Left colon (tissue), 2 donors: ENCODE measurements at places on chromosomes 3 and 15. TPM values are rescaled to one million over a fixed set of nuclear protein-coding genes. Genes with fewer than 3 reads are reported as not detected.
A peak's percentile ranks its signal among the peaks of the same experiment; 100 is the strongest.

ZNF662 gene
- 7.7 TPM for total RNA-seq

CASR gene
- total RNA-seq, result 0.31 TPM

CCDC191 gene
- total RNA-seq, result 3.4 TPM

GP9 gene
- 0.39 TPM for total RNA-seq

DNA sequence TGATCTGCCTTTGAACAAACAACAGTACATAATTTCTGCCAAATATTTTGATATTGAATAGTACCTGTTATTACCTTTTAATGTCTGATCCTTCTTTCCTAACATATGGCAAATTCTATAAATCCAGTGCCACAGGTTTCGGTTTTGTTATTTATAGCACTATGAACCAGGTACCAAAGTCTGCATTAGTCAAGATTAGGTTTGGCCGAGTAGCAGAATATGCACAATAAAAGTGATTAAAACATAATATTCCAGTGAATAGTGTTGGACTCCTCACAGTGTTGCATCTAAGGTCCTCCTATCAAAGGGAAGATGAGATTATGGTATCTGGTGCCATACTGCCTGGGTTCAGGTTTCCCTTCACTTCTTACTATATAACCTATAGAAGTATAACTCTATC, 599.0 kb downstream of the ZPLD1 start:
- no peak for DNase-seq

DNA sequence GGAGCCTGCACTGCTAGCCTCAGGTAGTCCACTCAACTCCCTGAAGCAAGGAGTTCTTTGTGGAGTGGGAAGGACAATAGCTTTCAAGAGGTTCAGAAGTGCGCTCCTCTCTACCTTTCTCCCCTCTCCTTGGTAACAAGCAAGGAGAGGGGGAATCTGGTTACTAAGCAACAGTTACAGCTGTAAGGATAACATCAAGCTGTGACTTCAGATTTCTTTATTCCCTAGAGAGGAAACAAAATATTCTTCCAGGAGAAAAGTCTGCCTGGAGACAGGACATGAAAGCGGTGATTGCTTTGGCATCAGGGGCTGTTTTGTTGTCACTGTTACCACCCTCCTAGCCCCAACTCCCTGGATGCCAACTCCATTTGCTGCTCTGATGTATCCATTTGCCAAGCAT, 70.4 kb downstream of the TRANK1 start:
- no peak for DNase-seq

RTP4 gene
- total RNA-seq, result 5.9 TPM

- DNase-seq, result peak; percentile 31
Measured at GRCh38 chr3:112653881-112654300, 12.9 kb upstream of the CCDC80 start.

DNA sequence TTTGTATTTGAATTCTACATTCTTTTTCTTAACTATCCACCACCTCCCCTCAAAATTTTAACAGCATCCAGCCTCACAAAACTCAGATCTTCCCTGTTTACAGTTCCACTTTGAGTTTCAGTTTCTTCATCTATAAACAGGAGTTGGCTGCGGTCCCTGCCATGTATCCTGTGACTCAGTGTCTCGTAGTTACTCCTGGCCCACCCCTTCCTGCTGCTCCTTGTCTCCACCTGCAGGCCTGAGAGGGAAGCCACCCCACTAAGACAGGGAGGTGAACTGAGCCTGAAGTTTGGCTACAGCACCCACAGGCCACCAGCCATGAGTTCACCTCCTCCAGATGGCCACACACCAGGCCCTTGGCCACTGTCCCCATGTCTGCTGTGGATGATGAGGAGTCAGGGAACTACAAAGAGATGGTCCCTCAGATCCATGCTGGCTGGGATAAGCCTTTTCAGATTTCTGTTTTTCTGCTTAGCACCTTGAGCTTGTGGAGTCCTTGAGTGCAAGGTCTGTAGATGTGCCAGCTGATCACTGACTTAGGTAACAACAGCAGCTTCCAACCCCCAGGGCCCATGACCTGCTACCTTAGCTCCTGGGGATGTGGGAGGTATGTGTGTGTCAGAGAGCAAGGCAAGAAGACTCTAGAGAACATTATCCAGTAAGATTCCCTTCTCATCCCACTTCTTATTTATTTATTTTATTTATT, 37.5 kb downstream of the CD86 start:
- DNase-seq, result peak; percentile 41

DNA sequence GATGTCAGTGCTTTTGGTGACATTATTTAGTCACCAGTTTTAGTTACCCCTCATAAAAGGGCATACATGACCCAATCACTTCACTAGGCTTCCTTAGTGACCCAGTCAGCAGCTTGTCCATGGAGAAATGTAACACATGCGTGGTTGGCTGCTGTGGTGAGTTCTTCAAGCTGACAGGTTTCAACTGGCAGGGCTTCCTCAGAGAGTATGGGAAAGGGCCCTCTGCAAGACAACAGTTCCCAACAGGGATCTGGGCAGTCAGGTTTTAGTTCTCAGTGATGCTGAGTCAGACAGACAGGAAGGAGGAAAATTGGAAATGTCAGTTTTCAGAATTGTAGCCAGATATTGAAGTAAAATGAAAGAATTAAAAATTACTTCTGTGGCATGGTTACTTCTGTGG, 282.5 kb downstream of the TBL1XR1 start:
- DNase-seq, result no peak

- DNase-seq, result peak; percentile 72
Measured at GRCh38 chr15:45457641-45458539, 64.7 kb downstream of the SLC30A4 start.

B3GNT5 gene
- total RNA-seq, result 106 TPM

- DNase-seq, result no peak
Measured at GRCh38 chr15:89928421-89928820, 15.7 kb upstream of the ARPIN start.

DNA sequence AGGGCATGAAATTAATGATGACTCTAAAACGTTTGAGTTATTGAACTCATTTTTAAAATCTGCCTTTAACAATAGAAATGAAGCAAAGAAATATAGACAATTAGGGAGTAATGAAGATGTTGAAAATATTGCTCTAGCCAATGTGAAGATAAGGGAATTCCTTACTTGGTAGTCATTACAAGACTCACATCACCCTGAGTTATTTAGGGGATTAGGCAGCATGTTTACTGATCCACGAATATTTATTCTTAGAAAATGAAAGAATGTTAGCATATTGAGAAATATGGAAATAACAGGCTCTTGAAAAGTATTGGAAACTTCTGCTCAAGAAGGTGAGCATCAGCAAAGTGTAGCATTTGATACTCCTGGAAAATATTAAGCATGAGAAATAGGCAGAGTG, 398.1 kb upstream of the ARPP21 start:
- no peak for DNase-seq

GRCh38 chr15:63090472-63090871, 31.2 kb upstream of the LACTB start:
- DNase-seq, result no peak

DNA sequence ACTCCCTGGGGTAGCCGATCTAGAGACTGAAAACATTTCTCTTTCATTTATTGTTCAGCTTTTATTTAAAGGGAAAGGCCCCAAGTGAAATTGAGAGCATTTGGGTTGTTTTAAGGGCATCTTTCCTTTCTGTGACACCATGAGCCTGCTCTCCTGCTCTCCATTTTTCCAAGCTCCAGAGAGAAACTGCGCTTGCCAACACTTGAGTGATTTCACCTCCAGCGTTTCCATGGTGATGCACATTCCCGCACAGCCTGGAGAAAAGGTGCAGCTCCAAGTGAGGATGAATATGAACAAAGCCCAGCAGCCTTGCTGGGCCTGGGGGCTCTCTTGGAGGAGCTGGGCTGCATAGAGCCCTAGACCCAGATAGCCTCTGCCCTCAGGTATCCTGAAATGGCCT, 159.2 kb upstream of the PPP2R3A start:
- DNase-seq, result no peak

- no peak for DNase-seq
Measured at GRCh38 chr15:48693484-48693883, 48.0 kb upstream of the FBN1 start.

DNA sequence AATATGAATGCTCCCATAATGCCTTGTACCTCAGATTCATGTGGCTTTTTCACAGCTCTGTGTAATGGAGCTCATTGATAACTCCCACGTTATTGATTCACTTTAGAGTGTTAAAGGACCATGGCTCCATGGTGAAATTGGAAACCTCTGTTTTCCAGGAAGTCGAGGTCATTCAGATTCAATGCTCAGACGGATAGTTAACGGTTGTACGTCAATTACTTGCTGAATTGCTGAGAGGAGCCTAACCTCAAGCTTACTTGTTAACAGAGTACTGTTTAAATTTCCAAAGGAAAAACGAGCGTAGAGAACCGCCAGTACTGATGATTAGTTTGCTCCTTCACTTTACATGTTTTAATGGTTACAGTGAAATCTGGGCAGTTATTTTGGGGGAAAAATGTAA, 11.1 kb downstream of the ABHD17C start:
- DNase-seq, result no peak

DNA sequence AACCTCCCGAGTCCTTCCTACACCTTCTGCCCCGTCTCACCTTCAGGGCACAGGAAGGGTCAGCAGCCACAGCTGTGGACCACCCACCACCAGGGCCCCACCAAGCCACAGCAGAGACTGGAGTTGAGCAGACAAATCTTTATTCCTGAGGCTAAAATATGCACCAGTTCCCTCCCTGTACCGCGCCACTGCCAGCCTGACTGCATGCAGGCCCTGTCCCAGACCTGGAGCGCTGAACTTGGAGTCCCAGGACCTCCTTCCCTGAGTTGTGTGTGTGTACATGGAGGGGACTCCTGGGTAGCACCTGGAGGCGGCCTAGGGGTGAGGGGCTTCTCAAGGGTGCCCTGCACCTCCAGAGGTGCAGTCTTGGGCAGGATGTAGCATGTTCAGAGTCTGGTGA, 4.0 kb upstream of the TMEM89 start:
- DNase-seq, result no peak

DNA sequence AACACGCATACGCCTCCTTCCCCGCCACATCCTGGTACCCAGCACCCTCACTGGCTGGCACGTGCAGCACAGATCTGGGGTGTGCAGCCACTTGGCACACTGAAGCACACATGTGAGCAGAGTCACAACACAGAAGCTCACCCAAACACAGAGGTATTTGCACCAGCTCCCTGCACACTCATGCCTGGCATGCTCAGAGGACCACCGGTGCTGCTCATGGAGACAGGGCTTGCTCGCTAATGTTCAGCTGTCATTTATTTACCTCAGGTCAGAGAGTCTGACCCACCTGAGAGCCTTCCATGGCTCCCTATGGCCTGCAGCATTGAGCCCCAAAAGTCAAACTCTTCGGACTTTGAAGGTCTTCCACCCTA, 70.4 kb downstream of the ADAMTS7 start:
- no peak for DNase-seq

NR1I2 gene
- total RNA-seq, result 71.2 TPM

WNT5A gene
- 4.0 TPM for total RNA-seq

LDHAL6B gene
- not detected for total RNA-seq

DNA sequence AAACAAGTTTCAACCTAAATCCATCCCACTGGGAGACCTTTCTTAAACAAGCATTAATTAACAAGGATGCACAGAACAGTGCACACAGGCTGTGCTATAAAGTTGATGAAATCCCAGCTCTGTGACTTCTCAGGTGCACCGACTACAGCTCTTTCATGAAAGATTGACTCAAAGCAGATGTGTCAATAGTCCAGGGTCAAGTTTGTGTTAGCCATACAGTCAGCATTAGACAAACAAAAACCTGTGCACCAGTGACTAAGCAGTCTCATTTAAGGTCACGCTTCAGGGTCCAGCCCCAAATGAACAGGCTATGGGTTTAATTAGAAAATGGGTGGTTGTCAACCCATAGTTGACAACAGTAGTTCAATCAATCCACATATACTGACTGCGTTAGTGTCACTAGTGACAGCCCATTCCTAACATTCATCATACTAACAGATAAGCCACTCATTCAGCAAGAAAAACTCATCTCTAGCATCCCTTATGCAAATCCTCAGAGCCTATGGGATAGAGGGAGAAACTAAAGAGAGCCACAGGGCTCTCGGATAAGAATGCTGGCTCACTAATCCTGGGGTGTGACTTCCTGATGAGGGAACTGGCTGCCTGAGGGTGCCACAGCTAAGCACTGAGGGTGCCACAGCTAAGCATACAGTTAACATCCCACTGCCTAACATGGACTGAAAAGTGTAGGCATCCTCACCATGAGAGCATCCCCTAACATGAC, 84.1 kb downstream of the WNT5A start:
- DNase-seq, result no peak

DNA sequence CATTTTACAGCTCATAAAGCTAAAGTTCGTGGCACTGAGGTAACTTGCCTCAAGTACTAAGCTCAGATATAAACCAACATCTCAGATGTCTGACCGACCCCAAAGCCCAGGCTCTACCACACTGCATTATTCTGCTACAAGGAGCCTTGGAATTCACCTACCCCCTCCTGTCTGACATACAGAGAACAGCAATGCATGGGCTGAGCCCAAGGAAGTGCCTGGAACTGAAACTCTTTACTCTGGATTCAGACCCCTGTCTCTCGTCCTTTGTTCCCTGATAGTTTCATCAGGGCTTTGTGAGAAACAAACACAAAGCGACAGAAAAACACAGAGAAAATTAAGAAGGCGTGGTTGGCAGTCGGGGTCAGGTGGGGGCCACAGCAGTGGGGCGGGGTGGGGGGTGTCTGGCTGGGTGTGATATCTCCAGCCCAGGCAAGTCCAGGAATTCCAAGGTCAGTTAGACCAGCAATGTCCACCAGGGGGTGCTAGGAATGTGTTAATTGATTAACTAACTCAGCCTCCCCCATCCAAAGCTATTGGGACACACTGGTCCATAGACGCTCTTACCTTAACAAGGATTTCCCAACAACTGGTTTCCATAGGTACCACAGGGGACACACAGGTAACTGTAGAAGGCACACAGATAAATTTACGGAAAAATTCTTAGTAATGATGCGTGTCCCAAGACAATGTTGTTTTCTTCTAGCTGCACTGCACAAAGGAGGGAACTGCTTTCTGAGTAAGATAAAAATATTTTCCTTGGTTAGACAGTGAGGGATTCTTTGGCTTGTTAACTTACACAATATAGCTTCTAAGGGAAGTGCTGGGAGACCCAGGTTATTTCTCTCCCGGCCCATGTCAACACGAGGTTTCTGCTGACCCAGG, 18.8 kb upstream of the SSUH2 start:
- DNase-seq, result peak; percentile 34

DNA sequence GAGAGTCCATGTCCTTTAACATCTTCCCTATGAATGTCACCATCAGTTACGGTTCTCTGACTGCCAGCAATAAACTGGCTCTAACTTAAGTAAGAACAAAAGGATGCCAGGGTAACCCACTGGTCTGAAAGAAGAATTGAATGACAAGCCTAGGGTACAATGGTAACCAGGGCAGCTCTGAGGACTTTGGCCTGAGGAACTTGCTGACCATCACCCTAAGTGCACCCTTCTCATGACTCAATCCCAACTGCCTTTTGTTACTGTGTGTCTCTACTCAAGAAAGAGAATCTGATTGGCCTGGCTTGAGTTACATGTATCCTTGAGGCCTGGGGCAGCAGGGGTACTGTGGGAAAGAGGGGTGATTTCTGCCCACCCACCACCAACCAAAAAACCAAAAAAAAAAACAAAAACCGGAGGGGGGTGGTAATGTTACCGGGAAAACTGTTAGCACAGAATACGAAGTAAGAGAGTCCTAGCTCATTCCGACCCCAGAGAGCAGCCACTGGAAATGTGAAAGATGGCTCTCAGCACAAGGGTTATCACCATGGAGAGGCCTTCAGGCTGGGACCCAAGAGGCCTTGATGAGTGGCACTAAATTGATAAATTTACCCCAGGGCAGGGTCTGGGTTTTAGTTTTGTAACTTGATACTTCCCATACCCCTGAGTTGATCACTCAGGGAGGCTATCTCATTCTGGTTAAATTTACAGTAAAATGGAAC, 9.3 kb upstream of the SLC28A1 start:
- no peak for DNase-seq

ARRDC4 gene
- total RNA-seq, result 29.0 TPM
